Right lung (tissue), 10 donors: ENCODE measurements at places on chromosomes 13 and 19. TPM values are rescaled to one million over a fixed set of nuclear protein-coding genes. Genes with fewer than 3 reads are reported as not detected.

The PABPC3 gene
- 1.2 TPM for polyA plus RNA-seq

The ZNF582 gene
- 10.2 TPM for polyA plus RNA-seq

GRCh38 chr19:33394723-33395560 lies 21.4 kb downstream of the CEBPG start:
- no peak for DNase-seq

- DNase-seq: no peak
Measured at GRCh38 chr19:35048911-35049411, 7.4 kb downstream of the HPN start.

DNA sequence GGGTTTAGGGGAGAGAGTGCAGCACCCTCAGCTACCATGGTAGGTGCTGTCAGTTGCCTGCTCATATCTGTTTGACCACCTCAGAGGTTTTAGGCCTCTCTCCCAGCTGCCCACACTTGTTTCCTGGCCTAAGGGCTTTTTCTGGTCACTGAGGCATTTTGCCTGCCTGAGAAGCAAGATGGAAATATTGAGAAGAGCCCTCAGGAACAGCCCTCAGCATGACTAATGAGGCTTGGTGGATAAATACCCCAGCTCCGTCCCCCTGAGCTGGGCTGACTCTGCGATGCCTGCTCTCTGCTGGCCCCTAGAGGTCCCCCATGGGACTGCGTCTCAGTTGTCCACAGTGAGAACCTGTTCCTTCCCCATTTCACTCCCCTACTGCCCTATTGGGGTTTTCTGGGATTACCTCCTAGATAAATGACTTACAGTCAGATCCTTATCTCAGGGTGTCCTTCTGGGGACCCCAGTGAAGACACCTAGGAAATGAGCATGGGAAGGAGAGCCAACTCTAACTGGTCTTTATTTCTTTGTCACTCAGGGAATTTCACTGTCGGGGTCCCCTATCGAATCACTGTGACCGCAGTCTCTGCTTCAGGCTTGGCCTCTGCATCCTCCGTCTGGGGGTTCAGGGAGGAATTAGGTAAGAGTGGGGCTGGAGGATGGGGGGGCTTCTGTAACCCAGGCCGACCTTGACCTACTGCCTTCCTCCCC lies 13.3 kb downstream of the PALM3 start:
- DNase-seq: no peak

DNA sequence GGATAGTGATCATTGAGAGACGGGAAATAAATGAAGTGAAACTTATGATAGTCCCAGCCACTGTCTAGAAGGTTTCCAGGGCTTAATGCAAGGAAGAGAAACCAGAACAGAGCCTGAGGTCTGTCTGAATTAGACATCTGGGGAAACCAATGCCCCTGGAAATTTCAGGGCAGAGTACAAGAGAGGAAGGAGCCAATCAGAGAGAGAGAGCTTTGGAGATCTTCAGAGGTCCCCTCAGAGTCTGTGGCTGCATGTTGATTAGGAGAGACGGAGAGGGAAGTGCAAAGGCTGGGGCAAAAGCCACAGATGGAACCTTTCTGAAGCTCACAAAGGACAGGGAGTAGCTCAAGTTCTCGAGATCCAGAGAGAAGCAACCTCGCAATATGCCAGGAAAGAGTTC lies 378.0 kb downstream of the DNAJC15 start:
- no peak for DNase-seq
